Activated CD4-positive, alpha-beta T cell treated with anti-CD3 and anti-CD28 coated beads, Interleukin-2, Interleukin-4, amounts not matched to agents 100 ng/mL and 50 ng/mL, durations not matched to agents 16 hours and 8 hours (primary cell): ENCODE measurements at places on chromosomes 12 and 14.

GRCh38 chr12:62697893-62698292 is 231.3 kb downstream of the MON2 start:
- no peak for DNase-seq

GRCh38 chr12:80925983-80926382 is 11.8 kb downstream of the LIN7A start:
- DNase-seq = no peak

GRCh38 chr12:85759091-85759490 is 77.1 kb downstream of the RASSF9 start:
- DNase-seq = no peak

GRCh38 chr12:99154216-99154982 is 493.2 kb upstream of the GARIN6 start:
- DNase-seq = no peak

- no peak for DNase-seq
Observed at GRCh38 chr12:15206831-15207389, 14.3 kb downstream of the RERG start.

DNA sequence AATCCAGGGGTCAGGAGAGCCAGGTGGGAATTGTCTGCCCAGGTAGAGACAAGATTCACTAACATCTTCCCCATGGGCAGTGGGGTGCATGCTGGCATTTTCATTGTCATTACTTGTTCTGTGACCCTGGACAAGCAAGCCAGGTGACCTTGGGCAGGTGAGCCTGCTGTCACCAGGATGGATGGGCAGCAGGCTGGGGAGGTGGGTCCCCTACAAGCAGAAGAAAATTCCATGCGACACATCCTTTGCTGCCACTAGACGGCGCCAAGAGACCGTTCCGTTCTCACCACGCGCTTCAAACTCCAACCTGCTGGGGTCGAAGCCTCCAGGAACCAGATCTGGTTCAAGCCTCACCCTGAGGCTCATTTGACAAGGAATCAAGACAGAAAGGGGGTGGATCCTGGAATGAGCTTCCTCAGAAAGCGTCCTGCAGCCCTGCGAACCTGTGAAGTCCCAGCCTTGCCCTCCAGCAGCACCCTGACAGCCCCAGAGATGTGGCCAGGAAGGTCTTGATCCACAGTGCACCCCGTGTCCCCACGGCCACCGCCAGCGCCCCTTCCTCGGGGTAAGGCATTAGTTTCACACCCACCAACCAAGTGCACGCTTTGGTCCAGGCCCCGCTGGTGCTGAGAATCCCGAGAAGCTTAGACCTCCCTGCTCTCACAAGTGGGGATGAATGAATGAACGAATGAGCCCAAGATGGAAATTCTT is 3.2 kb upstream of the DYNC1H1 start:
- peak; percentile 85 for DNase-seq

DNA sequence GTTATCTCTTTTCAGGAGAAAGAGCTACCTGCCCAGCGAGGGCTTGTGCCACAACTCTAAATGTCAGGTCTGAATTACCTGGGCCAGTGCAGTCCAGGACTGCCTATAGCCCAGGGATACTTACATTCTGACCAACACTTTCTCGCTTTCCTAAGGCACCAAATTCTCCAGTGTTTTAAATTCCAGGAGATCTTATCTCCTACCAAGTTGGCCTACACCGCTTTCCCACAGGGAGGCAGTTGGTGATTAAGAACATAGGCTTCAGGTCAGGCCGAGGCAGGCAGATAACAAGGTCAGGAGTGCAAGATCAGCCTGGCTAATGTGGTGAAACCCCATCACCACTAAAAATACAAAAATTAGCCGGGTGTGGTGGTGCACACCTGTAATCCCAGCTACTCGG is 41.1 kb downstream of the RPS29 start:
- no peak for DNase-seq

GRCh38 chr14:64763801-64764621 is 59.8 kb downstream of the PLEKHG3 start:
- DNase-seq = no peak
